ENCODE measurements at places on chromosomes 12 and 14.

DNA sequence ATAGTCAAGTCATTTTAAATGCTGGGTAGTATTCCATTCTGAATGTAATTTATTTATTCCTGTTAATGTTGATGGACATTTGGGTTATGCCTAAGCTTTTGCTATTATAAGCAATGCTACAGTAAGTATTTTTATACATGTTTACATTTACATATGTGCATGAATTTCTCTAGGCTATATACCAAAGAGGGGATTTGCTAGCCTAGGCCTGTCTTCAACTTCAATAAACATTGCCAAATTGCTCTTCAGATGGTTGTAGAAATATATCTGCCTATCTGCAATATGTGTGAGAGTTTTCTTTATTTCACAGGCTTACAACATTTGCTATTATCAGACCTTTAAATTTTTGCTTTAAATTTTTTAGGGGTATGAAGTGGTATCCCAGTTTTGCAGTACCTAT is 87.0 kb downstream of the MIPOL1 start:
- DNase-seq = no peak

DNA sequence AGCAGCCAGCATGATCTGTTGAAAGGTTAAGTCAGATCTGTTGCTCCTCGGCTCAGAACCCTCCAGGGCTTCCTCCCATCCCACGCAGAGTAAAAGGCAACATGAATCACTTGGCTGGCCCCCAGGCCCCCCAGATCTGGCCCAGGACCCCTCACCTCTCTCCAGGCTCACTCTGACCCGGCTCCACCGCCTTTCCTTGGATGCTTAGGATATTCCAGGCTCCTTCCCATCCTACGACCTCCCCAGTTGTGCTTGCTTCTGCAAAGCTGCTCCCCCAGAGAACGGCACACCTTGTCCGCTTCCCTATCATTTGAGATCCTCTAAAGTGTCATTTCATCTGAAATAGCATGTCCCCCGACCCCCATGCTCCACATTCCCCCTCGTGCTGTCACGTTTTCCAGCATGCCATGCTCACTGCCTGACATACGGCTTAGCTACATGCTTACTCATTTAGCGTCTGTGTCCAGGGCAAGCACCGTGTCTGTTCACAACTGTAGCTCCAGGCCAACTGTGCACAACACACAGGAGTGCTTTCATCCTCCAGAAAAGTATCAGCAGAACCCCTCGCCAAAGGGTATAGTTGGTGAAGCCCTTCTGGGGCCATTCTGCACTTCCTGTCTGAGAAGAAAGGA is 33.6 kb upstream of the BDKRB2 start:
- no peak for DNase-seq

- DNase-seq = no peak
These were observed 53.6 kb downstream of the SLC25A21 start for GRCh38 chr14:37118673-37119366.

GRCh38 chr12:114662512-114663177 is 21.3 kb downstream of the TBX3 start:
- DNase-seq = peak; percentile 95

DNA sequence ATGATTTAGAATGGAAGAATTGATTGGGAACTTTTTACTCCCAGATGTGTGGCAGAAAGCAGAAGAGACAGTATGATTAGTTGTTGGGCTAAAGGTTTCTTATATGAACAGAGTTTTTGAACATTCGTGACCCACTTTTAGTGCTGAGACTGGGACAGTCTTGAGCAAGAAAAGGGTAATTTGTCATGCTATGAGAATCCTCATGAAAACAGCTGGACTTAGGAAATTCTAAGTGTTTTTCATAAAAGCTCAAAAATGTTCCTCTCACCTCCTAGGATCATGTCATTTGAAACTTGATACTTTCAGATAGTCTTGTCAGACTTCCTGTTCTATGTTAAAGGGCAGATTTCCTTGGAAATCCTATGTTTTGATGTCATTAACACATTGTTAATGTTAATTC is 86.1 kb downstream of the MGAT4C start:
- no peak for DNase-seq

- DNase-seq = no peak
These were observed 56.8 kb downstream of the HEATR5A start for GRCh38 chr14:31363331-31364073.

GRCh38 chr14:61730756-61731373 is 31.4 kb upstream of the SNAPC1 start:
- no peak for DNase-seq

- DNase-seq = no peak
These were observed 152.8 kb upstream of the PTPRQ start for GRCh38 chr12:80291108-80291754.

DNA sequence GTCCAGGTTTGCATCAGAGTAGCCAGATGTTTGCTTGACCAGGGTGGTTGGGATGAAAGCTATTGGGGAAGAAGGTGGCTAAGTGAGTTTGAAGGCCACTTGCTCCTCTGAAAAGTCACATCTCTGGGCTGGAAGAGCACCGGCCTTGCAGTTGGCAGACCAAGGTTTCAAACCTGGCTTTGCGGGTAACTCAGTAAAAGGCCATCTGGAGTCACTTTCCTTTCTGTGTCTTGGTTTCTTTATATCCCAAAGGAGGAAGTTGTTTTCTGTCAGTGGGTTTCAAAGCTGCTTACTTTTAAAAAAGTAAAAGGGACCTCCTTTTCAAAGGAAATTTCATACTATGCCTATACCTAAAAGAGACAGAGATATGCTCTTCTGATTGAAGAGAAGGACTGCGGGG is 26.2 kb upstream of the CMA1 start:
- no peak for DNase-seq

GRCh38 chr12:115708801-115709200 is 568.7 kb downstream of the MED13L start:
- no peak for DNase-seq
